ENCODE measurements at places on chromosomes 7 and 10. TPM values are rescaled to one million over a fixed set of nuclear protein-coding genes. Genes with fewer than 3 reads are reported as not detected.

The LEP gene
- not detected for total RNA-seq

The CALHM3 gene
- not detected for total RNA-seq

The ANKRD30A gene
- total RNA-seq: not detected

The SPACDR gene
- total RNA-seq: not detected

The MORN4 gene
- 45.2 TPM for total RNA-seq

The VWC2 gene
- 13.8 TPM for total RNA-seq

The CLCN1 gene
- not detected for total RNA-seq

Data from diencephalon (tissue), 1 donor.